ENCODE measurements at places on chromosomes 6 and 20. TPM values are rescaled to one million over a fixed set of nuclear protein-coding genes. Genes with fewer than 3 reads are reported as not detected.
A peak's percentile ranks its signal among the peaks of the same experiment; 100 is the strongest.

GRCh38 chr6:1784422-1784884, 174.7 kb downstream of the FOXC1 start:
- DNase-seq: no peak

GRCh38 chr6:47865206-47865605, 83.4 kb downstream of the OPN5 start:
- no peak for DNase-seq

DNA sequence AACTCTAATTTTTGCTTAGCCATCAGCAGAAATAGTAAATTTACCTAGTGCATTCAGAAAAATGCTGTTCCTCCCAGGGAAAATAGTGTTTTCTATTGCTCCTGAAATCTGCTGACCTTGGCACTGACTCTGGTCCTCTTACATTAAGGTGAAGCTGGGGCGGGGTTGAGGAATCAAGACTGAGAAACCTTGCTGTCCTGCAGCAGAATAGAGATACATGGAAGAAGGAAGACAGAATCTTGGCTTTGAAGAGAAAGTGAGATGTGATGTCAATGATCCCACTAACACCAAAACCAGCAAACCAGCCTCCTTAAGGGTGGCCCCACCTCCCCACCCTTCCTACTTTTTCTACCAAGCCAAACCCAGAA, 840 bp upstream of the LY86 start:
- DNase-seq: no peak

- no peak for DNase-seq
Observed at GRCh38 chr6:24740861-24741260, 21.9 kb upstream of the C6orf62 start.

- DNase-seq: no peak
Observed at GRCh38 chr6:3380344-3381232, 76.3 kb downstream of the SLC22A23 start.

DNA sequence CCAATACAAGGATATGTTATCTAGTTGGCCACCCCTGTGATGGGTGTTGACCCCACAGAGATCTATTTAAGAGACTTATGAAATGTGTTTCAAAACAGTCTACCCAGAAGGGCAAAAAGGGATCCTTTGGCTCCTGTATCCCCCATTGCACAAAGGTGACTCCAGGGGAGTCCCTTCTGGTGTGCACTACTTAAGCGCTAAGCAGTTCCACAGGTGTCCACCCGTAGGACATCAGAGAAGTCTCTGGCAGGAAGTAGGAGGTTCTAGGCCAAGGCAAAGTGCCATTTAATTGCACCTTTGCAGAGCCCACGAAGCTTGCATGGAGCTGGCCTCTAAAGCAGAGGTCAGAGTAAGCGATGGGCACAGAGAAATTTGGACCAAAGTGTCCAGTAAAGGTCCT, 147.7 kb downstream of the MRPL14 start:
- no peak for DNase-seq

DNA sequence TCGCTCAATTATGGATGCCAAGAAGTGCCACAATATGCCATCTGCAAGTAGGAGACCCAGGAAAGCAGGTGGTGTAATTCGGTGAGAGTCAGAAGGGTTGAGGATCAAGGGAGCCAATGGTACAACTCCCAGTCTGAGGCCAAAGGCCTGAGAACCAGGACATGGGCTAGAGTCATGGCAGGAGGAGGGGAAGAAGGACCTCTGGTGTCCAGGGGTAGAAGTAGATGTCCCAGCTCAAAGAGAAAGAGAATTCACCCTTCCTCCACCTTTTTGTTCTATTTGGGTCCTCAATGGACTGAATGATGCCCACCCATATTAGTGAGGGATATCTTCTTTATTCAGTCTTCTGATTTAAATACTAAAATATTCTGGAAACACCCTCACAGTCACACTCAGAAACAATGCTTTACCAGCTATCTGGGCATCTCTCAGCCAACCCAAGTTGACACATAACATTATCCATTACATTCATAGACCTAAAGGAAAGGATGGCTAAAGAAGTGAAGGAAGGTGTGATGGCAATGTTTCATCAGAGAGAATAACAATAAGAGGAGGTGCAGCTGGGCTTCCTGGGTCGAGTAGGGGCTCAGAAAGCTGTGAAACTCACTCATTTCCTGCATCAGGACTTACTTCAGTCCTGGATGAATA, 21.2 kb upstream of the HLA-DQA1 start:
- DNase-seq: no peak

DNA sequence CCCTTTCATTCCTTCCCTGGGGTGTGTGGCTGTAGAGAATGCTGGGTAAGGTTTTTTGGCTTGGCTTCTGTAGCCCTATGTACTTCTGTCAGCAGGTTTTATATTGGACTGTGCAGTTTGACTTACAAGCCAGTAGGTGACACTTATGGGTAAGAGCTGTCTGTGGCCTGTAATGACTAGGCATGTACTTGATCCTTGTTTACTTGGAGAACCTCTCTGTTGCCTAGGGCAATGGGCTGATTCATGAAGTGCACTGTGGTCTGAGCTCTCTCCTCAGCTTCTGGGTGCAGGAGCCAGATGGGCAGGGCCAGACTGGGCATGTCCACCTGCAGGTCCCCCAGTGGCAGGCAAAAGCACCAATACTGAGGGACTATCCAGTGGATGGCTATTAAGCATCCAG, 544.6 kb downstream of the ADGRB3 start:
- DNase-seq: no peak

- DNase-seq: no peak
Observed at GRCh38 chr6:82240186-82240585, 7.4 kb downstream of the IBTK start.

- DNase-seq: peak; percentile 37
Observed at GRCh38 chr20:63116412-63117106, 99.4 kb downstream of the YTHDF1 start.

DNA sequence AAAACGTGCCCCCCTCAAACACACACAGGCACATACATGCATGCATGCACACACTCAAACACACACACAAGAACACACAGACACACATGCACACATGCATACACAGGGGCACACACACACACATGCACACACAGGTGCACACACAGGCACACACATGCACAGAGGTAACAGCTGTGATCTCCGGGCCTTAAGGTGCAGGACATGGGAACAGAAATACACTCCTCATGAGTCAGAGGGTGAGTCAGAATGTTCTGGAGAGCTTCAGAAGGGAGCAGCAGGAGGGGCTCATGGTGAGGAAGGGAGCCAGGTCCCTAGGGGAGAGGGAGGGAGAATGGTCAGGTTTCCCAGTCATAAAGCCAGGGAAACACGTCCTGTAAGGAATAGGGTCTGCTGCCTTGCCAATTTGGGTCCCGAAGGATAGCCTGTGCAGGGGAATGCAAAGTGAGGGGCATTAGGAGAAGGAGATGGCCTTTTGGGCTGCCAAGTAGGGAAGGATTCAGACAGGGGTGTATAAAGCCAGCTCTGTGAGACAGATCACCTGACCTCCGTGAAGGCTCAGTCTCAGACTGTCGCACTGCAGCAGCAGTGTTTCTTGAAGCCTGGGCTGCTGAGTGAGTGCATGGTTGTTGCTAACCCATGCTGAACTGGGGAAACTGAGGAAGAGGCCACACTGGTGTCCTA, 123.9 kb downstream of the MAFB start:
- DNase-seq: no peak

DNA sequence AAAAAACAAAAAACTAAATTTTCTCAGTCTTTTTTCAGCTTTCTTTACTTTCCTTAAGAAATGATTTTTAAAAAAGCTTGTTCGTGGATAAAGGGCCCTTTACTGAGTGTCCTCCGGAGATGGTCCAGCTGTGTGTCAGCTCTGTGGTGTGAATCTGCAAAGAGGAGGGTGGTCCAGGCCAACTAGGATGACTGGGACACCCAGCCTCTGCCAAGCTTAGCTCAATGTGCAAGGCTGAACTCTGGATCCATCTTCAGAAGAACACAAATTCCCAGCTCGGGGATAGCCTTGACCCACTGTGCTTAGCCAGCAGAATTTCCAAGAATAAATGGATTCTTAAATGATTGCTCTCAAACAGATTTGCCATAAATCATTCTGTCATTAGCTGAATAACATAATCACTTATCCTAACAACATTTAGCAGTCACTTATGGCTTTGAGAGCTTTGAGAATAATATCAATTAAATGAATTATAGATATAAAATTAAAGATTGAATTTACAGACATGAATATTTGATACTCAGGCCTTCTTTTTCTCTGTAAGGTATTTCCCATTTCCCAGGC, 14.2 kb upstream of the CALHM5 start:
- no peak for DNase-seq

- DNase-seq: no peak
Observed at GRCh38 chr6:6006428-6007365, at the start of gene NRN1. TSS of gene NRN1 (minus strand) at chr6:6006925. CDS start at chr6:6006749, 176 bp downstream.

DNA sequence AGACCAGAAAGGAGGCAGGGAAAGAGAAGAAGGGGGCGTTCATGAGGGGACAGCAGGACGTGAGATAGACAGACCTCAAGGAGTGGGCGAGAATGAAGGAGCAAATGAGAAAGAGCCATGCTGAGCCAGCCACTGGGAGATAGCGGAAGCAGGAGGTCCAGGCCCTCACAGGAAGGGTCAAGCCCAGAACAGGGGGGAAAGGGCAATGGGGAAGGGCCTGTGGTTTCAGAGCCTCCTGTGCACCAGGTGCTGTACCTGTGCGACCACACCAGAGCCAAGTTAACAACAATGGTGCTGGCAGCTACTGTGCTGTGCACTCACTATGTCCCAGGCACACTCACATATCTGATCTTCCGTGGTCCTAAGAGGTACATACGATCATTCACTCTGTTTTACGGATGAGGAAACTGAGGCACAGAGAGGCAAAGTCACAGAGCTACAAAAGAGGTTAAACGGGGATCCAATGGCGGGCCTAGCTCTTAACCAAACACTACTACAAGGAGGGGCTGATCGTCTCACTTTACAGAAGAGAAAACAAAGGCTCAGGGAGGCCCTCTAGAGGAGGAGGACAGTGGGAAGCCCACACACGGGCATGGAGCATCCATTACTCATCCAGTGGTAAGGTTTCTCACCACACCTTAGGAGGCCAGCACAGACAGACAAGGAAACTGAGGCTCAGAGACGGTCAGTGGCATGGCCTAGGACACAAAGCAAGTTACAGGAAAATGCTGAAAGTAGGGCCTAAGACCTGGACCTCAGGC, 129.1 kb downstream of the PREX1 start:
- no peak for DNase-seq

The MYH7B gene
- total RNA-seq: 0.13 TPM

The ANKEF1 gene
- total RNA-seq: 3.6 TPM

The IFNGR1 gene
- 19.8 TPM for total RNA-seq

The PAX1 gene
- not detected for total RNA-seq

Data from activated CD8-positive, alpha-beta T cell treated with anti-CD3 and anti-CD28 coated beads, Interleukin-2, amount 10 ng/mL, durations not matched to agents 7 days and 5 days (primary cell).